SHP77 (cell line): ENCODE measurements at places on chromosomes 16 and 17.

DNA sequence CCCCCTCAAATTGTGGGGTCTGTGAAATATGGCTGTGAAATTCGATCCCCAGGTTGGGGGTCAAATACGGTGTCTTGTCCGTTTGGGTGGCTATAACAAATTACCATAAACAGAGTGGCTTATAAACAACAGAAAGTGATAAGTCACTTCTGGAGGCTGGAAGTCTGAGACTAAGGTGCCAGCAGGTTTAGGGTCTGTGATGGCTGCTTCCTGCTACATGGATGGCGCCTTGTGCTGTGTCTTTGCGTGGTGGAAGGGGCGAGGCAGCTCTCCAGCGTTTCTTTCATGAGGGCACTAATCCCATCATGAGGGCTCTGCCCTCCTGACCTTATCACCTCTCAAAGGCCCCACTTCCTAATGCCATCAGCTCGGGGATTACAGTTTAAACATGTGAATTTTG is 120.0 kb downstream of the IRF8 start:
- DNase-seq: no peak

- no peak for DNase-seq
These were observed 417.8 kb downstream of the CDH13 start for GRCh38 chr16:83044589-83044988.

DNA sequence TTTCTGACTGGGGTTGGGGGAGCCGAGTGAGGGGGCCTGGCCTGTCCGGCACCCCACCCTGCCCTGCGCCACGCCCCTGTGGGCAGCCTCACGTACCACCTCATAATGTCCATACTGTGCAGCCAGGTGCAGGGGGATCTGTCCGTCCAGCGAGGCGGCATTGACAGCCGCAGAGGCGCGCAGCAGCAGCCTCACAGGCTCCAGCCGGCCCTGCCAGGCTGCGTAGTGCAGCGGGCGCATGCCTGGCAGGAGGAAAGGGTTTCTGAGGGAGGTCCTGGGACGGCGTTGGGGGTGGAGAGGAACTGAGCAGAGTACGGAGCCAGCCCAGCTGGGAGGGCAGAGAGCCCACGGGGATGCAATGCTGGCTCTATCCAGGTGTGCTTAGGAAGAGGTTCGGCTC is 8.4 kb downstream of the CASKIN2 start:
- no peak for DNase-seq

- DNase-seq: no peak
These were observed 16.3 kb upstream of the MAP3K14 start for GRCh38 chr17:45332989-45333701.

GRCh38 chr16:4624827-4625559 is 367 bp downstream of the MGRN1 start:
- peak; percentile 31 for DNase-seq

- peak; percentile 71 for DNase-seq
These were observed 23.4 kb downstream of the GJD3 start for GRCh38 chr17:40340880-40341807.

- DNase-seq: peak; percentile 52
These were observed 62.4 kb downstream of the SOX9 start for GRCh38 chr17:72183194-72183685.

- no peak for DNase-seq
These were observed 37.2 kb downstream of the CCDC42 start for GRCh38 chr17:8707332-8708024.

GRCh38 chr16:84281074-84281473 is 13.6 kb upstream of the WFDC1 start:
- no peak for DNase-seq

- DNase-seq: peak; percentile 55
These were observed 805 bp upstream of the C16orf95 start for GRCh38 chr16:87317750-87318644.

- no peak for DNase-seq
These were observed 319.0 kb upstream of the C16orf82 start for GRCh38 chr16:26747760-26748159.

DNA sequence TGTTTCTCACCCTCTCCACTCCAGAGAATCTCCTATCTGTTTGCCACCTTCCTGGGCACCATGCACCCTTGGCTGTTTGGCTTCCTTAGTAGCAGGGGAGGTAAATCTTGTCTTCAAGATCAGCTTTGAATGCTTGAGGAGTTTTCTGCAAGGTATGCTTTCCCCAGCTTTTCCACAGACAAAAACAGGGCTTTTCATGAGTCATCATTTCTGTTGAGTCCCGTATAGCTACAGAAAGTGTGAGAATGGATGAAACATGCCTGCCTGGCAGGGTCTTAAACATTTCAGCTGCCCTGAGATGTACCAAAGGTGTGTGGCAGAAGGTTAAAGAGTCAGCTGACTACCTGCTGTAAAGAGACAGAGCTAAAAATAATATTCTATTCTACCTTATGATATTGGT is 875.2 kb upstream of the EEF2KMT start:
- DNase-seq: no peak

GRCh38 chr17:55342800-55343585 is 78.2 kb downstream of the HLF start:
- DNase-seq: no peak

DNA sequence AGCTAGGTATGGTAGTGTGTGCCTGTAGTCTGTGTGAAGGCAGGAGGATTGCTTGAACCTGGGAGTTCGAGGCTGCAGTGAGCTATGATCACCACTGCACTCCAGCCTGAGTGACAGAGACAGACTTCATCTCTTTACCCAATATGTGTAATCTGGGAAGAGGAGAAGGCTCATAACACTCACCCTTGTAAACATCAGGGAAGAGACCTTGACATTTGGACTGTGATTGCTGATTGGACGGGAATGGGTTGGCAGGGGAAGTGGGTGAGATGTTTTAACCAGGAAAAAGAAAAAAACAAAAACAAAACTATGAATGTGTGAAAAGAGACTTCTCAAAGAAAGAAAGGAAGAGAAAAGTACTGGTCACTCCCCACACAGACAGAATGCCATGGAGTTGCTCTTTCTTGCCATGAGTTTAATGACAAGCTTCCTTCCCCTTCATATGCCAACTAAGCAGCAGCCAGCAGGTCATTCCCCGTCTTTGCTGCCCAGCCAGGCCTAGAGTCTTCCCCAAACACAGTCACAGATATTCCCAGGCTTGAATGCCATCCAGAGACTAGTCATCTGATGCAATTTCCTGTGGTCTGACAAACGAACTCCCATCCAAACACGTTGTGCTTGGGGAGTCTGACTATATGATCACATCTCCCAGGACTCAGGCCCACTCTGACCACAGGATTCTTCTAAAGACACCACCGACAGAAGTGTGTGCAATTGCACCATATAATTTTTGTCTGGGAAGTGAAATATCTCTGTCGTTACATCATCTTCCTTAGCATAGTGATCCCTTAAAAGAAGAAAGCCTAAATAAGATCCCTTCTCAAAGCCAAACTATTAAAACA is 3.6 kb upstream of the XAF1 start:
- no peak for DNase-seq

GRCh38 chr16:66095676-66096075 is 270.8 kb upstream of the CDH5 start:
- no peak for DNase-seq

DNA sequence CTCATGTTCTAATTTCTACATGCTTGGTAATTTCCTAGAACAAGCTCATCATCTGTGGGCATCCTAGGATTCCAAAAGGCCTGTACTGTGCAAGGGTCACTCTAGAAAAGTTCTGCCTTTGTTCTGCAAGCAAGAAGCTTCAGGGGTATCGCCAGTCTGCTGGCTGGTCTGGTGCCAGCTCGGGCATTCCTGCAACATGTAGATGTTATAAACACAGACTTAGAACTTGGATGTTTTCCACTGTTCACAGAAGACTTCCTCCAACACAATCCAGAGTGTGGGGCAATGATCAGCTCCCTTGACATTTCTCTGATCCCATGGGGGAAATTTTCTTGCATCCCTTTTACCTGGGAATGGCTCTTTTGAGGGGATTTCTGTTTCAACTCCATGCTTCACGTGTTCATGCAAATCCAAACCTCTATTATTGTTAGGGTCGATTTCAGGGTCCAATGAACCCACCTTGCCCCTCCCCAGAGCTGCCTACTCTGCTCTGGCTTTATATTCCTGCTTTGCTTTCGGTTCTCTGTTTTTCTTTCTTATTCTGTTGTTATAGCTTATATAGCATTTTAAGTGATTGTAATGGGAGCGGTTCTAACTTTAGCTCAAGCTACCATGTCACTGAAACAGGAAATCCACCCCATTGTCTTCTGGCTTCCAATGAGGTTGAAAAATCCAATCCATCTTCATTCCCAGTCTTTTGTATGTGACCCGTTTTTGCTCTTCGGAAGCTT is 25.3 kb downstream of the UBE2O start:
- DNase-seq: no peak

GRCh38 chr17:19876529-19877161 is 8.9 kb upstream of the ULK2 start:
- no peak for DNase-seq

- DNase-seq: peak; percentile 50
These were observed 21.2 kb downstream of the SMG6 start for GRCh38 chr17:2282297-2282873.

DNA sequence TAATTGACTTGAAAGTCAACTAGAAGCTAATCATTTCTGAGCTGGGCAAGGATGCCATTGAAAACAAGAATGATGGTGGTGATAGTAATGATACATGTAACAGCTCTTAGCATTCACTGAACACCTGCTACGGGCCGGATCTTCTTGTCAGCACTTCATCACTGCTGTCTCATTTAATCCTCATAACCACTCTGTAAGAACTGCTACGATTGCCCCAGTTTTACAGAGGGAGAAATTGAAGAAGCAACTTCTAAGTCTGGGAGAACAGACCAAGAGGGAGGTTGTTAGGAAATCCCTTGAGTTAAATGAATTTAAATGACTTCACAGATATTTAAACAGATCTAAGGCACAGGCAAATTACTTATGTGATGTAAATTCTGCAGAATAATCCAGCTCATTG is 7.0 kb upstream of the GAN start:
- DNase-seq: no peak

DNA sequence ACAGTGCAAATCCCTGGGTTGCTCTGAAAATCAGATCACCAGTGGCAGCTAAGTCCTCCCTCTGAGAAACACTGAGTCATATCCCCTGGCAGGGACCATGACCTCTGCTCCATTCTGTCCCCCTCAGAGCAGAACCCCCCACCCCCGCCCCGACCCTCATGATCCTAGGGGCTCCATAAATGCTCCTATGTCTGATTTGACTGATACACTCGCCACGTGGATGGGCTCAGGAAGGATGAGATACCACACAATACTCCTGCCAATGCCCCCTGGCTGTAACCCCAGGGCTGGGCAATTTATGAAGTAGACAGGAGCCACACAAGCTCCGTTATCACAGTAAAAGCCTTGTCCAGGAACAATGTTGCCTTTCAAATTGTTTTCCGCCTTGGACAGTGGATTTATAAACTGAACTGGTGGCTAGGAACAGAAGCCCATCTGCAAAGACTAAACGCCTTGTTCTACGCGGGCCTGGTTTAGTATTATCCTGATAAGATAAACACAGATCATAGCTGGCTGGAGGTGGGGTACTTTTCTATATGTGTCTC is 394.8 kb downstream of the SLC39A11 start:
- no peak for DNase-seq

DNA sequence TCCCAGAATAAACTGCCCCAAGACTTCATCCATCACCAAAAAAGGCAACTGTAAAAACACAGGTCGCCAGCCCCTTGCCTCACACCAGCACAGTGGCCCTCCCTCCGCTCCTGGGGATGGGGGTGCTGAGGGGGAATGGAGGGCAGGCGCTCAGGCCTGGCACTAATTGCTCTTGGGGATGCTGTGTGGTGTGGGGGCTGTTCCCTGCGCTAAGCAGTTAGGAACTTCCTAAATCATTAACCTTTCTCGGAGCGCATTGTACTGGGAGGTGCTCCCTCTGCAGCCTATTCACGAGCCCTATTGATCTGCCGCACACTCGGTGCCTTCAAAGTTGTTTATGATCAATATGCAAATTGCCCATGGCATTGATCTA is 199.9 kb downstream of the ZFHX3 start:
- no peak for DNase-seq

DNA sequence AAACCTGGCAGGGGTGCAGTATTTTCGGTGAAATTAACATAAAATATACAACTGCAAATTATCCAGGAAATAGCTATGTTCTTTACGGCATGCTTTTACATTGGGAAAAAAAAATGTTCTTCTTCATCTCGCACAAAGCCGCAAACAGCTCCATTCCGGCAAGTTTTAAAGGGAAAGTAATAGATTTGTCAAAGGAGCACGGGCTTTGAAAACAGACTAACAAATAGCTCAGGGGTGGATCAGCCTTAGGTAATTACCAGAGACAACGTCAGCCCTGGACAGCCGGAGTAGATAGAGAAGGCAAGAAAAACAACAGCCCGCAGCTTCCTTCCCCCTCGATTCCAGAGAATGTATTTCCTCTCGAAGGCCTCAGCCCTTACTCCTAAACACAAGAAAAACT is 222.5 kb downstream of the C16orf78 start:
- no peak for DNase-seq
